ENCODE measurements at places on chromosomes 1 and 21.

- no peak for DNase-seq
Observed at GRCh38 chr1:71753746-71754145, 528.6 kb downstream of the NEGR1 start.

GRCh38 chr1:197391303-197392226 lies 123.5 kb downstream of the CRB1 start:
- no peak for DNase-seq

DNA sequence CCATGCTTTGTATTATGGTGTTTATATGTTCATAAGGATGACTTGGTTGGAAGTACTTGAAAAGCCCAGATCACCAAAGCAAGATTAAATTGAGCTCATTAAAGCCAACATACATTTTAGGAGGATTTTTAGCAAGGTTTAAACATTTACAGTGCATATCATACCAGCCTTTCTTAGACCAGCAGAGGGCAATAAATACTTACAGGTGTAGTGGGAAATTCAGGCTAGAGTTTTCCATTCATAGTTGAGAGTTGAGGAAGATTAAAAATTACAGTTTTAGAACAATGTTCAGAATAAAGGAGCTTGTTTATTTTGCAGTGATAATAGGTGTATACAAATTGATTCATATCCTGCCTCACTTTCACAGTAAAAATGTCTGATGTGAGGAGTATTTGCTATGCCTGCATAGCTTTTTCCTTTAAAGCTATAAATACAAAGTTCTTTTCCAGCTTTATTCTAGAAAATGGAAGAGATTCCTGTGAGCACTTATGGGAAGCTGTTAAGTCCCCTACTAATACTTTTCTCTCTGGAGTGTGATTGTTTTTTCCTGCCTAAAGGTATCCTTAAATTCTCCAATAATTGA lies 35.3 kb downstream of the DTL start:
- DNase-seq: no peak

DNA sequence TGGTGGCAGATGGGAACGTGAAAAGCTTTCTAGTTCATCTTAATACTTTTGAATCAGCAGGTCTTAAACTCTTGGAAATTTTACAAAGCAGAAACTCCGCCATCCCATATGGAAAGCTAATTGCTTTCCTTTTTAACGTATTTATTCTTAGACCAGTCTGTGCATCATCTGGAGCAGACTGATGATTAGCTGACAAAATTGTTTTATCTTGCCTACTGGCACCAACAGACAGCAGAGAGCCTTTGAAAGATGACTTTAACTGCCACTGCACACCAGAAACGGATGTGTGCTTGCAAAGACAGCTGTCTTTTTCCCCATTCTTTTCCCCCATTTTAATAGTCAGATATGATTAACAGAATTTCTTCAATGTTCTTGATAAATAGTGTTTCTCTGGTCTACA lies 97.0 kb downstream of the PLD5 start:
- DNase-seq: no peak

- DNase-seq: no peak
Observed at GRCh38 chr1:181354865-181355264, 128.5 kb upstream of the CACNA1E start.

DNA sequence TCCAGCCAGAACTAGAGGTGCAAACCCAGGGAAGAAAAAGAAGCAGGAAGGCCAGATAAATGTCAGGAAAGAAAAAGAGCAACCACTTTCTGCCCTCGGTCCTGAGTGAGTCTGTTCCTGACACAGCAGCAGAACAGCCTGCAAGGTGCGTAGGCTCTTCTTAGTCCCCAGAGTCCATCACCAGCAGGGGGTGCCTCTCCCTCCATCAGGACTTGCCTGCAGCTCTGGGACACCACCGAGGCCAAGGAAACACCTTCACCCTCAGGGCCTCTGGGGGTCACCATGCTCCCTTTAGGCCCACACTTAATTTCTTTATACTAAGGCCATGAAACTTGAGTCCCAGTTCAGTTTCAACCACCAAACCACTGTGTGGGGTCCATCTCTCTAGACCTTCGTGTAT lies 43.7 kb upstream of the NFASC start:
- DNase-seq: no peak

- no peak for DNase-seq
Observed at GRCh38 chr1:235047331-235047871, 81.2 kb downstream of the TOMM20 start.

GRCh38 chr1:92563457-92564216 lies 76.9 kb upstream of the GFI1 start:
- DNase-seq: no peak

DNA sequence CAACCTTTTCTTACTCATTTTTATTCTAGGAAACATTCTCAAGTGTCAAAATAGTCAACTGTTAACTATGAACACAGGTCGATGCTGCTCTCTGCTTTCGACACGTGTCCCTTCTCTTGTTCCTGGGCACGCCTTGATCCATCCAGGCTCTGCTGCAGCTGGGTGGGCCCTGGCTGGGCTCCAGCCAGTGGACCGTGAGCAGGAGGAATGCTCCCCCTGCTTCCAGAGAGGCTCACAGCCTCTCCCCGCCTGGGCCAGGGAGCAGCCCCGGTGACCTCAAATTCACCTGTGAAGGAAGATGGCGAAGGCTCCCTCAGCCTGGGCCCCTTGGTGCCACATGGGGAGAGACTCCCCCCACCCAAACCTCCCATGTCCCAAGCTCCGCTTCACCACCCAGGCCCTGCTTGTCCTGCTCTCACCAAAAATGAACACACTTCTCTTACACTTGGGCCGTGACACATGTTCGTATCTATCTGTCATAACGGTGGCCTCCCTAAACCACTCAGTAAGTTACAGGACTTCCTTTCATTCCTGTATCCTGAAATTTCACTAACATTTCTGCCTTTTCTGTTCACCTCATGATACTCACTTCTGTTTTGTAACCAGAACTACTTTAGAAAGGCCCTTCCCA lies 24.6 kb upstream of the ADARB1 start:
- DNase-seq: no peak

DNA sequence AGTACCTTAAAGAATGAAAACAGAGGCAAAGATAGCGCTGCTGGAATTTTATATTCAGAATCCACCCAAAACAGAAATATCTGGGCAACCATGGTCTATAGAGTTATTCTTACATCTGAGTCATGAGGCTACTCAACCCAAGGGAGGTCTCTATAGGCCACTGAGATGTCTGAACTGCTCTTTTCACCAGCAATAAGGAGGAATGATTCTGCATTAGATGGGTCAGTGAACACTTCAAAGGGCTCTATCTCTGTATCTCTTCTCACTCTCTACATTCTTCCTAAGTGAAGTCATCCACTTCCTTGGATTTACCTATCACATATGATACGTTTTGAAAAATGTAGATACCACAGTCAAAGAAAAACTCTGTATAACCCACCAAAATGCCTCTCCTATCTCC lies 90.2 kb upstream of the NGF start:
- DNase-seq: no peak

GRCh38 chr1:61273167-61273705 lies 190.9 kb downstream of the NFIA start:
- no peak for DNase-seq

GRCh38 chr21:39156024-39156423 lies 27.2 kb downstream of the PSMG1 start:
- DNase-seq: no peak

GRCh38 chr1:40699787-40700186 lies 8.3 kb downstream of the NFYC start:
- no peak for DNase-seq

DNA sequence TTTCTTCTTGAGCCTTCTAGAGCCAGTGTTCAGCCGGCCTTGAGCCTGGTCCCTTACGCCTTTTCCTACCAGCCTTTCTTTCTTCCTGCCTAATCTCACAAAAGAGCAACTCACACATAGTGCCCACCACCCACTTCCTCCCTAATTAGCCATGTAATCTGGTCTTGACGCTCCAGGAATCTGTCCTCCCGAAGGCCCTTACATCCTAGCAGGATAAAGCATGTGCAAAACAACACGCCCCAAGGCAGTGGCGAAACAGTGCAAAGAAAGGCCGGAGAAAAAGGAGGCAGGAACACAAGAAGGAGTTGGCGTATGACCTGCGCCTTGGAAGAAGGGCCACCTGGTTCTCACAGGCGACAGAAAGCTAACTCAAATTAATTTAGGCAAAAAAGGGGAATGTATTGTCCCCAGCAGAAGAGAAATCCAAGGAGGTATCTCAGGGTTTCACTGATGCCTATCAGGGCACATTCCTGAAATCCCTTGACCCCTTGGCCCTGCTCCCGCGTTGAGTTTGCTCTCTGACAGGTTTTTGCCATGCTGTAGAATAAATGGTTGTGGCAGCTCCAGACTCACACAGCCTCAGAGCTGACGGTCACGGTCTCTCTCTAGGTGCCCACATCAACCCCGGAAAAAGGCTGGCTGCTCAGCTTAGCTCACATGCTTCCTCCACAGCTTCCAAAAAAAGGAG lies 79.0 kb downstream of the ZNF281 start:
- no peak for DNase-seq

DNA sequence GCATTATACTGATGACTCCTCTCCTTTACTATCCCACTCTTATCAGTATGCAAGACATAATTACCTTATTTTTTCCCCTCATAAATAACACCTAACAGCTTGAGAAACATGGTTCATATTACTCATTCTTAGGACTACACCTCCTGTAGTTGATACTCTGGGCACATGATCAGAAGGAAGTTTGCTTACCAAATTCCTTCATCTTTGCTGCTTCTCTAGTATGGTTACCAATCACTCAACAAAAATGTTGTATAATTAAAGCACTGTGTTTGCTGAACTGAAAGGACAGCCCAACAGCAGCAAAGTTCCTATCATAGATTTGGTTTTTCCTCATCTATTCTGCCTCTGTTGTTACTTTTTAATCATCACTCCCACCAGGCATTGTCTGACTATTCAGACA lies 586.3 kb downstream of the LRRIQ3 start:
- no peak for DNase-seq

DNA sequence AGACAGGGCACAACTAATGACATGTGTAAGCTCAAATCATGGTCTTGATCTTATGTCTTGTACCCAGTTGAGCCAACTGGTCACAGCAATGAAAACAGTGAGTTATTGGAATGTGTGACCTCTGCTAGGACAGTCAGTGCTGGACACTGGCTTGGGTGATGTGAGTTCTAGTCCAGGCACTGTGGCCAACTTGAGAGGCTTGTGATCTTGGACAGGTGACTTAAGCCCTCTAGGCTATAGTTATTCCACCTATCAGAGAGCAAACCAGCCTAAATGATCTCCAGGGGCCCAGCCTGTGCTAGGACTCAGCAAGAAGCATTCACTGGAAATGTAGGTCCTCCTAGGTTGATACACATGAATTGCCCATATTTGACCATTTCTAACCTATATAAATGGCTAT lies 1.1 kb downstream of the KCNE2 start:
- DNase-seq: no peak

- no peak for DNase-seq
Observed at GRCh38 chr1:48547561-48548220, 75.7 kb upstream of the SPATA6 start.

DNA sequence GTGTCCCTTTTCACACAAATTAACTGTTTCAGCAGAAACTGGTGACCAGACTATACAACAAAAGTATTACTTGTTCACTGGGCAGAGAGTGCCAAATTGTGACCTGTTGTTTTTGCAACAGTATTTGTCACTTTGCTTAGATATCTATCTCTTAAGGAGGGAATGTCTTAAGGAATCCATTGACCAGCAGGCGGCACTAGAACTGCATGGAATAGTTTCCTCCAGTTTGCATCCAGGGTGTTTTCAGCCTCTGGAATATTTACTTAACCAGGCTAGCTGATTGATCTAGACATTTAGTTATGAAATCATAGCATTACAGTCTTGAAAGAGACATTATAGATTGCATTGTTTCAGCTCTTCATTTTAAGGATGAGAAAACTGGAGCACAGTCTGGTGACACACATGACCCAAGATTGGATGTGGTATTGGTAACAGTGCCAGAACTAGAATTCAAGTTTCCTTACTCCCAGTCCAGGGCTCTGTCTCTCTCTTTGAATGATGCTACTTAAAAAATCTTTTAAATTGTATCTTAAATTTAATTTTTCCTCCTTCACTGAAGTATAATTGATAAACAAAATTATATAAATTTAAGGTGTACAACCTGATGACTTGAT lies 16.9 kb downstream of the RPTN start:
- DNase-seq: no peak

DNA sequence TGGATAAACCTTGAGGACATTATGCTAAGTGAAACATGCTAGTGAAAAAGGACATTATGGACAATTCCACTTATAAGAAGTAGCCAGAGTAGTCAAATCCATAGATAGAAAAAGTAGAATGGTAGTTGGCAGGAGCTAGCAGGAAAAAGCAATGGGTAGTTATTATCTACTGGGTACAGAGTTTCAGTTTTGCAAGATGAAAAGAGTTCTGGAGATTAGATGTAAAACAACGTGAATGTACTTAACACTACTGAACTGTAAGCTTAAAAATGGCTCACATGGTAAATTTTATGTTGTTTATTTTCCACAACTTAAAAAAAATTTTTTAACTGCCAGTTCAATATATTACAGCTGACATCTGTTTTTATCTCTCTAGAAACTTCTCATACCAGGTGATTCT lies 19.4 kb downstream of the JAK1 start:
- no peak for DNase-seq

DNA sequence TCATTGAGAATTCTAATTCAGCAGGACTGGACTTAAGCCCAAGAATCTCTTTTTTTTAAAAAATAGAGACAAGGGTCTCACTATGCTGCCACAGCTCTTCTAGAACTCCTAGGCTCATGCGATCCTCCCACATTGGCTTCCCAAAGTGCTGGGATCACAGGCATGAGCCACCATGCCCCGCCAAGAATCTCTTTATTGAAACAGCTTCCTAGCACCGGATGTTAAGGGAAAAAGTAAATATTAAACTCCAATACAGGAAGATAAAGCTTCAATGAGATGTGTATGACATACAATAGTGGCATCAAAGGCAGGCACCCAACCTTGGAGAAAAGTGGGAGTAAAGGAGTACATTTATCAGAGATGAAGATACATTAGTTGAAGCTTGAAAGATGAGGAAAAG lies 25.5 kb downstream of the PUM1 start:
- no peak for DNase-seq

GRCh38 chr21:37688952-37689659 lies 227.2 kb downstream of the KCNJ6 start:
- DNase-seq: no peak

- no peak for DNase-seq
Observed at GRCh38 chr1:33188572-33189275, 6.9 kb upstream of the TRIM62 start.

DNA sequence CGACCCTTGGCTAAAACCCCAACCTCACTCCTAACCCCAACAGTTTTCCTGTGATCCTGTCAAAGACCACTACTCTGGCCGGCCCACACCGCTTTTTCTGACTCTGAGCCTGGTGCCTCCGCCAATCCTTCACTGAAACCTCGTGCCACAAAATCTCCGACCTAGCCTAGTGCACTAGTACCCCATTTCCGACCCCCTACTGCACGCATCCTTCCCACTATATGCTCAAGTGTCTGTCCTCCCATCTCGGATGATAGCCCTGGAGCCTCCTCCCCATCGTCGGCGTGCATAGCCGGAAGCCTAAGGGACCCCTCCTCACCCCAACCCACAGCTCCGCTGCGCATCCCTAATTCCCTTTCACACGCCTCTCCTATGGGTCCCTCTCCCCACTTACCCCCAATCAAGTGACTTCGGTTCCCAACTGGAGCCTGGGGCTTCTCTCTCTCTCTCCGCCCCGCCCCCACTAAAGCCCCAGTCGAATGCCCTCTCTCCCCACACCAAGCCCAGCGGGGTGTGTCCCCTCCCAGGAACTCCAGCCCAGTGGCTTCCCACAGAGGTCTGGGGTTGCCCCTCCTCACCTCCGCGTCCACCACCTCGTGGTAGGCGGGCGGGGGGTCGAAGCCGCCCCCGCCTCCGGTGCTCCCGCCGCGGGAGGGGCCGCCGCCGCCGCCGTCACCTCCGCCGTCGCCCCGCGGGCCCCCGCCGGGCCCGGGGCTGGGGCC lies 791 bp downstream of the USP24 start:
- peak; percentile 31 for DNase-seq

Measured in CD4-positive, alpha-beta T cell treated with Interferon gamma for 1 hour (primary cell).